ENCODE measurements at places on chromosomes 7 and 10. TPM values are rescaled to one million over a fixed set of nuclear protein-coding genes. Genes with fewer than 3 reads are reported as not detected.

DNA sequence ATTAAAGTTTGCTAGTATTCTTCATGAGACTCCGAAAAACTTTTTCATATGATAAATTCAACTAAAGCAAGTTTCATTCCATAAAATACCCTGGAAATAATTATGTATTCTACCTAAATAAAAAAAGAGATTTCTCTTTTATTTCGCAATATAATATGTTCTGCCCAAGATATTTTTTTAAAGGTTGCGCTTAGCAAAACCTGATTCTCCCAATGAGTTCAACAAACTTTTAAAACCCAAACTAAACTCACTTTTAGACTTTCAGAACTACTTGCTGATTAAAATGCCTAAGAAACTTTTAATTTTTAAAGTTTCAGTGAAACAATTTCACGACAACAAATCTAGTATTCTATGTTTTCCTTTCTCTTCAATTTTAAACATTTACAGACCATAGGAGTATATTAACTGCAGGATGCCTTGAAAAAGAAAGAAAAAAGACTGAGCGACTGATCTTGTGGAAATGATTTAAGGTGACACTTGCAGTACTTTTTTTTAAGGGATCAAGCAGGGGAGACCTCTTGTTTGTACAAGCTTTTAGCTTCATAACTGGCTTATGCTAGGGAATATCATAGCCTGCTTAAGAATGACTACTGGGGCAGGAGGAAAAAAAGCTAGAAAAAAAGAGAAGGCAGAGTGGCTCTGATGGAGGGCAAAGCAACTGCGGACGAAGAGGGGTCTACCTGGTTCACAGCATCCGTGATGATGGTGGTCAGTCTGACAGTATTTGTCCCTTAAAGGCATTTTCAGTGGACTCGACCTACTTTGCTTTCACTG lies 1.5 kb downstream of the ZNF800 start:
- peaks cover 14% of the 10 kb centered on the region for H3K4me1 ChIP-seq
- peaks cover 20% of the 10 kb centered on the region for H3K36me3 ChIP-seq
- peaks cover 17% of the 10 kb centered on the region for H3K27me3 ChIP-seq
- DNase-seq = no peak
- peak overlapping the region; percentile 97 for H3K4me3 ChIP-seq

- H3K36me3 ChIP-seq = no peaks in the 10 kb centered on the region
- H3K4me1 ChIP-seq = no peaks in the 10 kb centered on the region
- H3K27ac ChIP-seq = no peak overlapping the region
- no peak for DNase-seq
Measured at GRCh38 chr7:17030559-17030958, 148.8 kb upstream of the AGR3 start.

- no peaks in the 10 kb centered on the region for H3K4me1 ChIP-seq
- peaks cover 4% of the 10 kb centered on the region for H3K27me3 ChIP-seq
- no peak overlapping the region for H3K27ac ChIP-seq
- H3K4me3 ChIP-seq = no peak overlapping the region
Measured at GRCh38 chr10:80647173-80647833, 109.6 kb downstream of the SH2D4B start.

DNA sequence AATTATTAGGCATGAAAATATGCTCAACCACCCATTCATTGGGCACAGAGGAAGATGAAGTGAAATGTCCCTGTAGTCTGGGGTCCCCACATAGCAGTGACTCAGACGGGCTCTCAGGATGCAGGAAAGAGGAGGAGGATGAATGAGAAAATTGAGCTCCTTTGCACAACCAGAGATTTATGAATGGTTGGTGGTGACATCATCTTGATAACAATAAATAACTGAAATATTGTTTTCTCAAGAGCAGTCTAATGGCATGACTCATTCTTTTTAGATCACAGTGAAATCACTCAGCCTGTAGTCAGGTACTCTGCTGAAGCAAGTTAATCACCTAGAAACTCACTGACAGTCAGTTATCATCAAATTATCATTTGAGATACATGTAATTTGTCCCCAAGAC lies 254.1 kb downstream of the RELN start:
- H3K27me3 ChIP-seq = peaks cover 3% of the 10 kb centered on the region
- no peak for DNase-seq
- H3K36me3 ChIP-seq = no peaks in the 10 kb centered on the region
- no peak overlapping the region for H3K4me3 ChIP-seq
- H3K4me1 ChIP-seq = no peaks in the 10 kb centered on the region

DNA sequence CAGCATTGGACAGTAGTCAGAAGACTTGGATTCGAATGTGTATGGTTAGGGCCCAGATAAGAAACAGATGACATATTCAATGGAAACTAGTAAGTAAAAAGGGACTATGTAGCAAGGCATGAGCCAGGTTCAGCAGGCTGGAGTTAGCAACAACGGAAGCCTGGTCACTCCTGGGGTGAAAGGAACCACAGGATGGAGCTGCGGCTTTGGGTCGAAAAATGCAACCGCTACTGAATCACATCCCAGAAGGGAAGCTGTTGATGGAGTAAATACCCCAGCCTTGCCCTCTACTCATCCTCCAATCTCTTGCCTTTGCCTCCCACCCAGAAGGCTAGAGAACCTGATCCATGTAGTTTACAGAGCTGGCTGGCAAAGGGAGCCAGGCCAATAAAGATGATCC lies 37.5 kb upstream of the EGR2 start:
- H3K36me3 ChIP-seq = no peaks in the 10 kb centered on the region
- H3K4me3 ChIP-seq = no peak overlapping the region
- peaks cover 5% of the 10 kb centered on the region for H3K27me3 ChIP-seq
- H3K4me1 ChIP-seq = no peaks in the 10 kb centered on the region

DNA sequence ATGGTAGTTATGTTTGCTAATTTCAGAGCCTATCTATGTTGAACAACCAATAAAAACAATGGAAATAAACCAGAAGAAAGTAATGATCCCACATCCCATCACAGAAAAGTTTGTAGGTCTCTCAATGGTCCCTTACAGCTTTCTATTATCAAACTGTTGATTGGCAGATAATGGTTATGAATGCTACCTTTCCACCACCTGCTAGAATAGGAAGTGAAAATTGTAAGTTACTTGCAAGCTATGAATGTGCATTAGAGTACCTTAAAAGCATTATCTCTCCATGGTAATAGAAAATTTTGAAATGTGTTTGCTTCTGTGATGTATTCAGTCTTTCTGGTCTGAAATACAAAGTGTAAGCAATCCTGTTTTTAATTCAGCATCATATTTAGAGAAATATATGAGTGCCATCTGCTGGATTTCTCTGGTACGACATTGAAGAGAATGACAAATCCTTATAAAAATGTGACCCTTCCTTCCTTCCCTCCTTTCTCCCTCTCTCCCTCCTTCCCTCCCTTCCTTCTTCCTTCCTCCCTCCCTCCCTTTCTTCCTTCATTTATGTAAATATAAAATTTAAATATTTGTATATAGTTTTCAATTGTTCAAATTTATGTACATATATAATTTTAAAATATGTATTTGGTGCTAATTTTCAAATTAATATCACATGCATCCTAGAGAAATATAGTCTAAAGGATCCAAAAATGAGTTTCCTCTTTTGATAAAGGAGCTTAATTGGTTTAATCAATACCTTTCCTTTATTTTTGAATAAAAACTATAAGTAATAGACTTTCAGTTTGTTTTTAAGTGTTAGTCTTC lies 41.4 kb upstream of the PNLIPRP3 start:
- H3K27me3 ChIP-seq = peaks cover 14% of the 10 kb centered on the region
- no peak overlapping the region for H3K27ac ChIP-seq
- DNase-seq = no peak
- no peak overlapping the region for H3K4me3 ChIP-seq
- no peaks in the 10 kb centered on the region for H3K36me3 ChIP-seq

- DNase-seq = no peak
- H3K4me3 ChIP-seq = peak overlapping the region; percentile 20
- peaks cover 60% of the 10 kb centered on the region for H3K4me1 ChIP-seq
- peaks cover 28% of the 10 kb centered on the region for H3K27me3 ChIP-seq
- no peak overlapping the region for H3K27ac ChIP-seq
Measured at GRCh38 chr7:33727315-33727714, 178.0 kb upstream of the BMPER start.

GRCh38 chr7:143243614-143244013 lies 19.6 kb upstream of the GSTK1 start:
- DNase-seq = no peak
- no peaks in the 10 kb centered on the region for H3K27me3 ChIP-seq
- peak overlapping the region; percentile 16 for H3K27ac ChIP-seq
- no peaks in the 10 kb centered on the region for H3K36me3 ChIP-seq
- H3K4me1 ChIP-seq = peaks cover 21% of the 10 kb centered on the region

GRCh38 chr10:90318659-90319058 lies 539.2 kb downstream of the HTR7 start:
- DNase-seq = no peak
- peaks cover 13% of the 10 kb centered on the region for H3K4me1 ChIP-seq
- H3K36me3 ChIP-seq = no peaks in the 10 kb centered on the region

- no peaks in the 10 kb centered on the region for H3K4me1 ChIP-seq
- H3K36me3 ChIP-seq = no peaks in the 10 kb centered on the region
- no peak overlapping the region for H3K4me3 ChIP-seq
- no peak for DNase-seq
Measured at GRCh38 chr7:55733241-55734140, 129.1 kb downstream of the SEPTIN14 start.

GRCh38 chr7:5657901-5658300 lies 123.6 kb downstream of the RNF216 start:
- DNase-seq = no peak
- no peaks in the 10 kb centered on the region for H3K4me1 ChIP-seq
- no peak overlapping the region for H3K4me3 ChIP-seq

DNA sequence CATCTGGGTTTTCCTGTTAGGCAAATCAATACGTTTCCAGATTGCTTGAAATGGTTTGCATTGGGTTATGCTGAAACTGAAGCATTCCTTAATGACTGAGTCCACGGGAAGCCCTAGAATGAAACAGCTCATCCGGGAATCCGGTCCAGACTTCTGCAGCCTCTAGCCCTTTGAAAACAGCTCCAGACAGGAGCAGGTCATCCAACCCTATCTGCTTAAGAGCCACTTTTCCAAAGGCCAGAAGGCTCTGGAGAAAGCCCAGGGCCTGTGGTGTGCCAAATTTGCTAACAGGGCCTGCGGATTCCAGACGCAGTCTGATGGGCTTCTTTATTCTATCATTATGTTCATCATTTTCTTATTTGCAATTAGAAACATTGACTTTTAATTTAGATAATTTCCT lies 265.4 kb downstream of the SKIDA1 start:
- H3K27ac ChIP-seq = no peak overlapping the region
- no peaks in the 10 kb centered on the region for H3K36me3 ChIP-seq
- peaks cover 10% of the 10 kb centered on the region for H3K4me1 ChIP-seq
- DNase-seq = no peak
- no peaks in the 10 kb centered on the region for H3K27me3 ChIP-seq
- no peak overlapping the region for H3K4me3 ChIP-seq

GRCh38 chr10:59898125-59898835 lies 8.1 kb downstream of the CCDC6 start:
- DNase-seq = no peak
- H3K4me1 ChIP-seq = peaks cover 69% of the 10 kb centered on the region
- H3K36me3 ChIP-seq = peaks cover 22% of the 10 kb centered on the region
- H3K27me3 ChIP-seq = no peaks in the 10 kb centered on the region

DNA sequence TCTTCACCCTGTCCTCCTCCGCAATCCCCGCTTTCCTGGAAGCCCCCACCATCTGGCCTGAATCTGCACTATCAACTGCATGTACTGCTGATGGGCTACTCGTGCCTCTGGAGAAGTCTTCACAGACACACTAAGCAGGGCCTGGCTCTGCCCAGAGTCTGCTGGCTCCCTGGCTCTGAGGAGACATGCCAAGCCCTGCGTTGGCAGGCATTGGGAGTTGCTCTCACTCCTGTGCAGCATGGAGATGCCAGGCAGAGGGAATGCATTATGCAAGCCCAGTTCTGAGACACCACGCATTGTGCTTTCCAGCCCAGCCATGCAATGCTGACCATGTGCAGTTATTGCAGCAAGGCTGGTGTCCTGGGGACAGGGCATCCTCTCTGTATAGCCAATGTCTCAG lies 314.6 kb downstream of the CXCL12 start:
- peaks cover 9% of the 10 kb centered on the region for H3K27me3 ChIP-seq
- no peak overlapping the region for H3K4me3 ChIP-seq
- no peaks in the 10 kb centered on the region for H3K36me3 ChIP-seq
- DNase-seq = no peak

DNA sequence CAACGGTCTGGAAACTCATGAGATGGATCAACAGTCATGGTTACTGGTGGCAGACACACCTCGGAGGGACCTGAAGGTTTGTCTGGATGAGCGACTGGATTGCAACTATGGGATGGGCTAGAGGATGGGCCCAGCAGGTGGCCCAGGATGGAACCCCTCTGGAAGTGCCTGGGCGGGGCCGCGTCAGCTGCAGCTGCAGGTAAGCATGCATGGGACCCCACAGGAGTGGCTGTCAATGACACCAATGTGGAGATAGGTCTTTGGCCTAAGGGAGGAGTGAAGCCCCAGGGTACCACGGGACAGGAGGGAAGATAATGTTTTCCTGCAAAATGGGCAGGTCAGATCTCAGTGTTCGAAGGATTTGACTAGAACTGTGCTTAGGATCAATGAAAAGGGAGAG lies 103.4 kb downstream of the LANCL2 start:
- H3K27me3 ChIP-seq = no peaks in the 10 kb centered on the region
- no peak overlapping the region for H3K4me3 ChIP-seq
- DNase-seq = no peak
- H3K36me3 ChIP-seq = peaks cover 29% of the 10 kb centered on the region
- no peak overlapping the region for H3K27ac ChIP-seq
- H3K4me1 ChIP-seq = peaks cover 5% of the 10 kb centered on the region

DNA sequence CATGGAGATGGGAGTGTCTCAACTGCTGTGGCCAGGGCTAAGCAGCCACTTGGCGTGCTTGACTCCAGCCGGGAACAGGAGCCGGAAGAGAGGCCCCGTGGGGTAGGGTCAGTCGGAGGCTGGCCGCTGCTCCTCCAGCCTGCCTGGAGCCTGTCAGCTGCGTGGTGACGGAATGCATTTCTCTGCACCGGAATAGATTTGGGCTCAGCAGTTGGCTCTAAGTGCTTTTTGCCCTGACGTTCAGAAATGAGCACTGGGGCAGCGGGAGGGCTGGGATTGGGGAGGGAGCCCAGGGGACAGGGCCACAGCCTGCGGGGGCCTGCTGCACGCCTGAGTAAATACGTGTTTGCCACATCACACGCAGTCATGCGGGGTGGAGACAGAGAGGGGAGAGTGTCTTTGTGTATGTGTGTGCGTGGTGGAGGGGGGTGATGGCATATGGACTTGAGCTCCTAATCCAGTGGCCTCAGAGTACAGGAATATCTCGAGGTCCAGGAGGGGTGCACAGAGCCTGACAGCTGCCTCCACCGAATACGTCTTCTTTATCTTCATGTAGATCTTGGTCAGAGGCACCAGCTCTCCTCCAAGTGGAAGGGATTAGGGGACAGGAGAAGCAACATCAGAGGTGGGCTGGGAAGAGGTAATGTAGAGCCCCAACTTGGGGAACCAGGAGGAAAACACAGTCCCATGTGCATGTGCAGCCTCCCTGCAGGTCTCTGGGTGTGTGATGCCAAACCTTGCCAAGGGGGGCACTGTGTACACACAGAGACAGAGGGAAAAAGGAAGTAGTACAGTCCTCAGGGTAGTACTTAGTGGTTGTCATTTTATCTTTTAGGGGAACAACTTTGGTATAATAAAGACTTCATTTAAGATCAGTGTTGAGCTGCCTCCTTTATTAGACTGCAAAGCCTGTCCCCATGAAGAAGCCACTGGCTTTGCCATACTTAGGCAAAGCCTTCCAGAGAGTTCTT lies 151.4 kb downstream of the CDH23 start:
- H3K27me3 ChIP-seq = peaks cover 2% of the 10 kb centered on the region
- no peak for DNase-seq
- no peak overlapping the region for H3K27ac ChIP-seq
- H3K4me1 ChIP-seq = peaks cover 39% of the 10 kb centered on the region
- no peaks in the 10 kb centered on the region for H3K36me3 ChIP-seq

SFRP5 gene
- total RNA-seq = 9.6 TPM

MRLN gene
- 0.75 TPM for total RNA-seq

CALCR gene
- total RNA-seq = 0.10 TPM

WIPF3 gene
- 1.7 TPM for total RNA-seq

PNLIPRP1 gene
- not detected for total RNA-seq
